Right lung (tissue), 10 donors: ENCODE measurements at places on chromosomes 3 and 15. TPM values are rescaled to one million over a fixed set of nuclear protein-coding genes. Genes with fewer than 3 reads are reported as not detected.

DNA sequence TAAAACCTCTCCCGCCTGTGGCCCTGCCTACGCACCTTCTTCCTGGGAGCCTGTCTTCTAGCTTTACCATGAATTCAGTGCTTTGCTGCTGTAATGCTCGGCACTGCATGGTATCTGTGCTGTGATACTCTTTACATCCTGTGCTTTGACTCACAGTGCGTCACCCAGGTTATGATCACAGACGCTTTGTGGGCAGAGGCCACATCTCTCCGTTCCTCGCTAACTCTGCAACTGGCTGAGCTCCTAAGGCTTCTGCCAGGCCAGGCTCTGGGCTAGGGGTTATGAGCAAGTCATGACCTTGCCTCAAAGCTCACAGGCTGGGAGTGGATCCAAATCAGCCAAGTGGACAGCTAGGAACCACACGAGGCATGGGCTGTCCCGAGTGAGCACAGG, 23.2 kb downstream of the SPTBN5 start:
- DNase-seq: no peak

- DNase-seq: no peak
These were observed 41.2 kb downstream of the CCDC12 start for GRCh38 chr3:46935168-46935858.

DNA sequence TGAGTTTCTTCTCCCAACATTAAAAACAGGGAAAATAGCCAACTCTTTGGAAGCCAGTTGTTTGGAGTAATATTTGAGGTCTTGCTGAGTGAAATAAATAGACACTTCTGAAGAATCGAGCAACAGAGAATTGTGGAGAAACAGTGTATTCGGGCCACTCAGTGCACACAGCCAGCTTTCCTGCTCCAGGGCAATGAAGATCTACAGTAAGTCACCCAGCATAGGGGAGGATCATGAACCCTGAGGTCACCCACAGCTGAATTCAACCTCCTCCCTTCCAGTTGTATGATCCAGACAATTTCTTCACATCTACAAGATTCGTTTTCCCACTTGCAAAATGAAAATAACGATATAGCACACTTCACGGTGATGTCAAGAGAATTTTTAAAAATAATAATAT, 161.7 kb upstream of the BCL6 start:
- DNase-seq: no peak

The SOX14 gene
- polyA plus RNA-seq: not detected

The DPPA2 gene
- not detected for polyA plus RNA-seq
